ENCODE measurements at places on chromosomes 13 and 19. TPM values are rescaled to one million over a fixed set of nuclear protein-coding genes. Genes with fewer than 3 reads are reported as not detected.

FGF22 gene
- total RNA-seq = 0.49 TPM

PGLYRP1 gene
- total RNA-seq = not detected

CACNA1A gene
- total RNA-seq = 0.45 TPM

ELAVL3 gene
- total RNA-seq = not detected

OVOL3 gene
- total RNA-seq = not detected

SIGLEC12 gene
- not detected for total RNA-seq

SIGLEC7 gene
- 0.20 TPM for total RNA-seq

KLHL26 gene
- total RNA-seq = 19.0 TPM

PEAK3 gene
- total RNA-seq = not detected

DNA sequence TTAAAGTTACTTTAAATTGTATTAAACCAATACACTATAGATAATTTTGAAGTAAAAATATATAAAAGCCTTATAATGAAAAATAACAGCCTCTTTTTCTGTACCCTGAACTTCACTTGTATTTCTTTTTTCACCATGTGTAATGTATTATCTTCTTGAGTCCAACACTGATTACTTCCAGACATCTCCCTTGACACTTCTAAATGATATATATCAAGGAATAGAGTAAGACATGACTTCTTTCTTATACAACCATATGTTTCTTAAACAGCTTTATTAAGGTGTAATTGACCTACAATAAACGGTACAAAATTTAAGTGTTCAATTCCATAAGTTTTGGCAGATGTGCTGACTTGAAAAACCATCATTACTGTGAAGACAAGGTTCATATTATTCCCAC lies 531.9 kb downstream of the OLFM4 start:
- no peak for DNase-seq

GRCh38 chr19:6226012-6226411 lies 53.8 kb downstream of the MLLT1 start:
- no peak for DNase-seq

GRCh38 chr19:38384209-38385027 lies 3.4 kb downstream of the GGN start:
- no peak for DNase-seq

DNA sequence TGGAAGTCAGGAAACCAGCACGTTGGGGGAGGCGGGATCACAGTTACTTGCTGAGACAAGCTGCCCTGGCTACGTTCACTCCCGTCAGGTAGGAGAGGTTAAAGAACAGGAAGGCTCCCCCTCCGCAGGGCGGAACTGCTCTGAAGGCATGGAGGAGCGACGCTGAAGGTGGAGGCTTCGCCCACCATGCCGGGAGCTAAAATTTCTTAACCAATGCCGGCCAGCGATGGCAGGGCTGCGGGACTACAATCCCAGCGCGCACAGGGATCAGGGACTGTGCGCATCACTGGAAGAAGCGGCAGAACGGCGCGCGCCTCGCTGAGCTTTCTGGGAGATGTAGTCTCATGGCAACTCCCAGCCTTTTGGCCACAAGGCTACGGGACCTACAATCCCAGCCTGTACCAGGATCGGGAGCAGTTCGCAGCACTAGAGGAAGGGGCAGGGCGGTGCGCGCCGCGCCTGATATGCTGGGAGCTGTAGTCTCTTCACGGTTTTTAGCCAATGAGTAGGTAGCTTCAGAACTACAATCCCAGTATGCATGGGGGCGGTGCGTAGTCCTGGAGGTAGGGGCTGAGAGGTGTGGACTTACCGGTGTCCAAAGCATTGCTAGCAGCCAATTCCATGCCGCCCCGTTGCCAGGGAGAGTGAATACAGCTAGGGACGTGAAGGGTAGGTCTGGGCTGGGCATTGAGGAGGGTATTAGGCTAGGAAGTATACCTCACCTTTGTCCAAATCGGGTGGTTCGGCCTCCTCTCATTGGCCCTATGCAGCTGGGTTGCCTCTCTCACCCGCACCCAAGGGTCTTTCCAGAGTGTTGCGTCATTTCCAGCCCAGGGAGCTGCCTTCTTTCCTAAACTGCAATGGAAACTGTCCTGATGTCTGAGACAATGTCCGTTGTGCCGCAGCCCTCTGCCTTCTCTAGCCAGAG lies 12.8 kb upstream of the ZNF682 start:
- peak; percentile 33 for DNase-seq

DNA sequence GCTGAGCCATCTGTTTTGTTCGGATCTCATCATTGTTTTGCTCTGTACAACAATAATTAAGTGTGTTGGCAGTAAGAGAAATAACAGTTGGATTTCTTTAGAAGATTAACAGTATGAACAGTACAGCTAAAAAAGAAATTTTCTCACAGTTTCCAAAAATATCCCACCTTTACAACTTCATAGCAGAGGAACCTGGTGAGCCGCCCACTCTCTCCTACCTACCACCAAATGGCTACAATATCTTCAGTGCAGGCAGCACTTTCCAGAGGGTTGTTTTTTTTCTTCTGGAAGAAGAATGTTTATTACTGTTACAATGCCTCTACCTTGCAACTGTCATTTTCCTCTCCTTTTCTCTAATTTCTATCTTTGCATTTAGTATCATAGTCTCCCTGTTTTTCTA lies 1577.5 kb upstream of the PRR20A start:
- DNase-seq = no peak

- DNase-seq = no peak
These were observed 77.4 kb upstream of the RNF113B start for GRCh38 chr13:98254513-98254912.

GRCh38 chr19:33638167-33639034 lies 16.6 kb downstream of the CHST8 start:
- DNase-seq = no peak

DNA sequence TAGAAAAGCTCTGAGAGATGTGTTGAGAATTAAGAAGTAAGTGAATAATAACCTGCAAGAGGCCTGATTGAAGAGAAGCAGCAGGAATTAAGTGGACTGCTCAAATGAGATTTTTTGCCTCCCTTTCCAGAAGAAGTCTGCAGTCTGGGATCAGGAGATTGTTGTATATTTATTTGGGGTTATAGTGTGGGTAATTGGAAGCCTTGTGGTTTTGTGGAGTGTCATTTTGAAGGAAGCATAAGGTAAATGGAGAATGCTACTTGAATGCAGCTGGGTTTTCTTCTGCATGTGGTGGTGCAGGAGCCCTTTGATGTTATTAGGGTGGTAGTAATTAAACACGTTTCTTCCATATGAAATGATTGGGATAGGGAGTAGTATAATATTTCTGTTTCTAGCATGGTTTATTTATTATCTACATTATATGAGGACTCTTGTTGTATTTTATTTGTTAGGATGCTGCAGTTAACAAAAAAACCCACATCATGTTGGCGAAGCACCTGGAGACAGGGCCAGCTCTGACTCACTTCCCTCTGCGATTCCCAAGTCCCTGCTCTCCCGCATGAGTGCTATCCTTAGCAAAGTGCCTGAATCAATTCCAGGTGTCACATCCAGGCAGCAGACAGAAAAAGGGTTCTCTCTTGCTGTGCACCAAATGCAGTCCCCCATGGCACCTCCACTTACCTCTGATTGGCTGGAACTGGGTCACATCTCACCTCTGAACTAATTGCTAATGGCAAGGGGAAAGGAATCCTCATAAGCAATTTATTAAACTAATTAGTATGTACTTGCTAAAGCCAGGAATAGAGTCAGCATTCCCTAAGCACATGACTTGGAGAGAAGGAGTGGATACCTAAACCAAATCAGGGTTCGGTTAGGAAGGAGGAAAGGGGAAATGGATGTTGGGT lies 54.8 kb downstream of the DGKH start:
- DNase-seq = no peak

All from CD4-positive, alpha-beta T cell (primary cell).